ENCODE measurements at places on chromosomes 2 and 18.

DNA sequence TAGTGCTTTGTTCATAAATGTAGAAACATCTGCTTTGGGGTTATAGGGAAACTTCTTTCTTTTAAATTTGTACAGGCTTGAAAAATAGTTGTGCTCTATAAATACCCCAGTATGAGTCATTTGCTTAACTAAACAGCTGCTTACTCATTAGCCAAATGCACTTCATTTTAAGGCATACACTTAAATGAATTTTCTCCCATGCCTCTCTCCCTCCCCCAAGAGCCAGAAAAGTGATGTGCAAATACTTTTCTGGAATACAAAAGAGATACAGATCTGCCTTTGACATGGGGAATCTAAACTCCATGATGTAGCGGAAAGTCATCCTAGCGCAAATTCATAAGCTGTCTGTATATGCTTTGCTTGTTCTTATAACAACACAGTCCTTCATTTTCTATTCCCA is 469.4 kb downstream of the DLGAP1 start:
- DNase-seq, result no peak

GRCh38 chr18:57915248-57915647 is 112.1 kb upstream of the ATP8B1 start:
- DNase-seq, result no peak

- DNase-seq, result no peak
Observed at GRCh38 chr2:157302492-157303099, 23.0 kb downstream of the ERMN start.

DNA sequence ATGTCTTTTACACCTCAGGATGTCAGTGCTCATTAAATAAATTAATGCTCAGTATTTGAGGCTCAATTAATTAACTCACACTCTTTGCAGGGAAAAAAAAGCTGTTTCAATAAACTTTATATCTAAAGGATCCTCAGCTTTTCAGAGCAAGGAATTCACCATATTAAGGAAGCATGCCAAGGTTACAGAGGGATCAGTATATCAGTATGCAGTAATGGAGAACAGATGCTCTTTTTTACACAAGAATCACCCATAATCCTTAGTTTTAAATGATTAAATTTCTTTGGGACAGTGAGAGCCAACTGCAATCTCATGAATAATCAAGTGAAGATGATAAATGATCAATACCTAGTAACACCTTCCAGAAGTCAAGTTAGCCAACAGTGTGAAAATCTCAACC is 14.9 kb upstream of the LCT start:
- DNase-seq, result no peak

DNA sequence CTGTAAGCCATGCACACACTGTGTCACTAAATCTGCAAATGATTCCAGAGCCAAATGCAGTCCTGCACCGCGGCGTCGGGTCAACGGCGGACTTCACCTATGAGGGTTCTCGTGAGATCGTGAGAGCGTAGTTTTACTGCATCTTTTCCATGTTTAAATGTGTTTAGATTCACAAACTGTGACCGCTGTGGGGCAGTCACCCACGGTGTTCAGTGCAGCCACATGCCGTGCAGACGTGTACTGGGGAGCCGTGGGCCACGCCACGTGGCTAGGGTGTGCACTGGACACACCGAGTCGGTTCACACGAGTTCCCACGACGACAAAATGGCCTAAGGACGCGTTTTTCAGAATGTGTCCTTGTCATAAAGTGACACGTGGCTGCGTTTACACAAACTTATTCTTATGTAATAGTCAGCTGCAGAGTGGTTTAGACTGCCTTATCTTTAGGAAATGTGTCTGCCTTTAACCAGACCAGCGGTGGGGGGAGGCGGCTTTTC is 34.1 kb downstream of the NFATC1 start:
- no peak for DNase-seq

GRCh38 chr2:28539118-28539541 is 43.3 kb downstream of the PLB1 start:
- no peak for DNase-seq

- no peak for DNase-seq
Observed at GRCh38 chr2:115542331-115542730, 1099.9 kb downstream of the DPP10 start.

DNA sequence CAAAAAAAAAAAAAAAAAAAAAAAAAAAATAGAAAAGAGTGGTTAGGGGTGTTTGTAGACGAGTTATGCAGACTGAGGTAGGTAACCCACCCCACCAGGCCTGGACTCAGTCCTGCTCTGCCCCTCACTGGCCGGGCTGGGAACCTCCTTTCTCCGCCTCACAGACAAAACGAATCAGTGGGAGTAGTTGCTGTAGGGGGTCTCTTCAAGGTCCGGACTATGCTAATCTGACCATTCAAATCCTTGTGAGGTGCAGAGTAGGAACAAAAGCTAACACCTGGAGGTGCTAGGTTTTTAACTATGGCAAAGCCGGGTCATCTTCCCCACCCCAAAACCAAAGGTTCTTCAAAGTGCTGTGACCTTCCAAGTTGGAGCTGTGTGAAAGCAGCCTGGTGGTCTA is 223.7 kb downstream of the SLC4A3 start:
- DNase-seq, result peak; percentile 67

DNA sequence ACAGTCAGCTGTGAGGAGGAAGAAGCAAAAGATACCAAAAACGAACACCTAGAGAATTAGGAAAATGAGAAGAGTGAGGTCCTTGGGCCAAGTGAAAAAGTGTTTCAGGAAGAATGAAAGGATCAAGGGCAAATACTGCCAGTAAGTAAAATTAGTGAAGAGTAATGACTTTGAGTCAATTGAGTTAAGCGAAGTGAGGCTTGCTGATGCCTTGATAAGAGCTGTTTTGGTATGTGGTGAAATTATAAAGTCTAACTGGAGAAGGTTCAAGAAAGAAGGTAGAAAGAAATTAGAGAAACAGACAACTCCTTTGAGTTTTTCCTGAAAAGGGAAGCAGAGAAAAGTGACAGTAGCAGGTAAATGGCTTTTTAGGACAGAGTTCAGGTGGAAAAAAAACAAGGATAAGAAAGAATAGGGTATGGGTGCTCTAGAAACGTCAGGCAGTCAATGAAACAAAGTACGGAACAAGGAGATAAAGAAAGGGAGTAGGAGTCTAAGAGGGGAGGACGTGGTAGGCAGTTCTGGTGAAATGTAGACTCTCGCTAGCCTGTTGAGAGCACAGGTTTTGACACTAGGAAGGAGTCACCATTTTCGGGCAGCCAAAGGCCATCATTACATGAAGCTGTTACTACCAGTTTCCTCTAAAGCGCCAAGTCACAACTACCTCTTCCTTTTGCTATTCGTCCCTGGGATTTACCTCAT is 42.9 kb downstream of the SMC6 start:
- DNase-seq, result no peak

DNA sequence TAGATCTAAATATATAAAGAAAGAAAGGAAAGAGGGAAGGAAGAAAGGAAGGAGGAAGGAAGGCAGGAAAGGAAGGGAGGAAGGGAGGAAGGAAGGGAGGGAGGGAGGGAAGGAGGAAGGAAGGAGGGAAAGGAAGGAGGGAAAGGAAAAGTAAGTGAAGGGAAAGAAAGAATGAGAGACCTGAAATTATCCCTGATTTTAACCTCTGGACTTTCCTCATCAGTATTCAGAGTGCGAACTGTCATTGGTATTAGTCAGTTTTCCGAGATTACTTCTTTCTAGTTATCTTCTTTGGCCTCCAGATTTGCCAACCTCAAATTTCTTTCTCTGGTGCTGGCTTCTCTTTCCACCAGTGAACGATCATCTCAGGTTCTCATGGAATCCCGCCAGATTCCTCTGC is 215.5 kb upstream of the FN1 start:
- no peak for DNase-seq

- peak; percentile 57 for DNase-seq
Observed at GRCh38 chr2:164479460-164479859, 141.8 kb downstream of the GRB14 start.

GRCh38 chr2:180124273-180125139 is 117.4 kb upstream of the CWC22 start:
- DNase-seq, result no peak

DNA sequence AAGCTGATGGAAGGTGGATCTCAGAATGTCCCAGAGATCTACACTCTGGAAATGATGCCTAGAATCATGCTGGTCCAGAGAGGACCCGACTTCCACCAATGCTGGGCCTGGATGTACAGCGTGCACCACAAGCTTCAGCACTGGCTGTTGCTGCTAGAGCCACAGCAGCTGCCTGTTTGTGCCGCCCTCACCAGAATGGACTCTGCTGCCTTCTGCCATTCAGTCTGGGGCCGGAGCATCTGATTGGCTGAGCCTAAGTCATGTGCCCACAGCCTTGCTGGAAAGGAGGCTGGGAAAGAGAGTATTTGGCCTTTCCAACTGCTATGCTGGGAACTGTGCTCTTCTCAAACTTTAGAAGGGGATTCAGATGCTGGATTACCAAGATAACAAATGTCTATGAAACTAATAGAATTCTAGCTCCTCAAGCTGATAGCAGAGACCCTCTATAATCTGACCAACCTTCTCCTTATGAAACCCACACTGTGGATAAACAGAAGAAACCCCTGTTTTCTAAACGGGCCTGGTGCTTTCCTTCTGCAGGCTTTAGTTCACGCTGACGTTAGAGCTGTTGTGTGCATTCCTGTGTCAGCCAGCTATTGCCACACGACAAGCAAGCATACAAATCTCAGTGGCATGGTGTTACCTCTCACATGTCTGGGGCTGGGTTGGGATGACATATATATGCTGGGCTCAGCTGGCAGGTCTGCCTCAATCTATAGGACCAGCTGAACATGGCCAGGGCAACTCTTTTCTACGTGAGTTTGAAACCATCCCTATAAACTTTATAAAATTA is 4.1 kb upstream of the LOXHD1 start:
- DNase-seq, result peak; percentile 67

DNA sequence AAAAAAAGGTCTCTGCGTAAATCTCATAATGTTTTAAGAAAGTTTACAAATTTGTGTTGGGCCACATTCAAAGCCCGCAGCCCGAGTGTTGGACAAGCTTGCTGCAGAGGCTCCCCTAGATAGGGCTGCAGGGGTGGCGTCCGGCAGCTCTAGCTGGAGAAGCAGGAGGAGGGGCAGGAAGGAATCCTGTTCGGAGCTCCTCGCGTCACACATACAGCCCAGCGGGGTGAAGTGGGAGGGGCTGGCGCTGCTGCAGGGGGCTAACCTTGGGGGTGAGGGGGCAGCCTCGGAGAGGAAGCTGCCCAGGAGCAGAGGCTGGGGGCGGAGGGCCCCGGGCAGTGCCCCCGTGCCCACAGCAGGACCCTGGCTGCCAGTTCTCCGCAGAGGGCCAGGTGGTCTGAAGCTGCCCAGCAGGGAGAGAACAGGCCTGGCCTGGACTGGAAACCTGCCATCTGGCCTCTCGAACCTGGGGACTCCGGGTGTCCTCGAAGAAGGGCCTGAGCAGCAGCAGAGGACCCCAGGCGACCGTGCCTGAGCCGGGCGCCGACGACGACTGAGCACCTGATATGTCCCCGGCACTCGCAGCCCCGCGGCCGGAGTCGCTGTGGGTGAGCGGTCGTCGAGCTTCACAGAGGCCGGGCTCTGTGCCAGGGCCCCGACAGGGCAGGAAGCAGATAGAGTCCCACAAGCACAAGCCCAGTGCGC is 2.6 kb upstream of the GPR35 start:
- peak; percentile 16 for DNase-seq

GRCh38 chr18:60978338-60978737 is 354.9 kb upstream of the CDH20 start:
- no peak for DNase-seq

DNA sequence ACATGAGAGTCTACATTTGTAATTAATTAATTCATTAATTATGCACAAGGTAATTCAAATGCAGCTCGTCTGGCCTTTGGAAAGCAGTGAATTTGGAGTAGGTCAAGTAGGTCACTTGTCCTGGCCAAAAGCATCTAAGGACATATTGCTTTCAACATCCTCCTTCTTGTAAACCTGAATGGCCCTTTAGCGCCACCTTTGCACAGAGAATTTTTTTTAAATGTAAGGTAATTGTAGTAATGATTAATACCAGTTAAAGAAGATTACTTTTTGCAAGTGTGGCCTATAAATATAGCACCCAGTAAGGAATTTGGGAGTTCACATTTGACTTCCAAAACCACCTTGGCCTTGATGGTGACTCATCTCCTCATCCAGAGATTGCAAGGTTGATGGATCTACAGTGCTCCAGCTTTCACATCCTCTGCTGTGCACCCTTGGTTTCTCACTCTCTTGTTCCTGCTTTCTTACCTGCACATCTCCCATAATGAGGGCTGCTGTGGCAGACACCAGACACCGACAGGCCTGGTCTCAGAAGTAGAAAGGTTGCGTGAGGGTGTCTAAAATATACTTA is 481.7 kb downstream of the TGIF1 start:
- no peak for DNase-seq

- DNase-seq, result no peak
Observed at GRCh38 chr2:226783885-226784284, 15.7 kb downstream of the IRS1 start.

DNA sequence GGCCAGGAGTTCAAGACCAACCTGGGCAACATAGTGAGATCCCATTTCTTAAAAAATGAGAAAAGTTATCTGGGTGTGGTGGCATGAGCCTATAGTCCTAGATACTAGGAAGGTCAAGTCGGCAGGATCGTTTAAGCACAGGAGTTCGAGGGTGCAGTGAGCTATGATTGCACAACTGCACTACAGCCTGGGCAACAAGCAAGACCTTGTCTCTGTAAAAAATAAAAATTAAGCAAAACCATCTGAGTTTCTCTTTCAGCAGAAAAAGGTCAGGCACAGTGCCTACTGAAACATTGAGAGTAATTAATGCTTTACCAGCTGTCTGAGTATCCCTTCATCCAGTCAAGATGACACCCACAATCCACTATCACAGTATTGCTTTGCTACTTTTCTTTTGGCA is 258.3 kb downstream of the MBD5 start:
- no peak for DNase-seq

GRCh38 chr2:84894131-84894586 is 11.3 kb upstream of the TMSB10 start:
- peak; percentile 33 for DNase-seq

DNA sequence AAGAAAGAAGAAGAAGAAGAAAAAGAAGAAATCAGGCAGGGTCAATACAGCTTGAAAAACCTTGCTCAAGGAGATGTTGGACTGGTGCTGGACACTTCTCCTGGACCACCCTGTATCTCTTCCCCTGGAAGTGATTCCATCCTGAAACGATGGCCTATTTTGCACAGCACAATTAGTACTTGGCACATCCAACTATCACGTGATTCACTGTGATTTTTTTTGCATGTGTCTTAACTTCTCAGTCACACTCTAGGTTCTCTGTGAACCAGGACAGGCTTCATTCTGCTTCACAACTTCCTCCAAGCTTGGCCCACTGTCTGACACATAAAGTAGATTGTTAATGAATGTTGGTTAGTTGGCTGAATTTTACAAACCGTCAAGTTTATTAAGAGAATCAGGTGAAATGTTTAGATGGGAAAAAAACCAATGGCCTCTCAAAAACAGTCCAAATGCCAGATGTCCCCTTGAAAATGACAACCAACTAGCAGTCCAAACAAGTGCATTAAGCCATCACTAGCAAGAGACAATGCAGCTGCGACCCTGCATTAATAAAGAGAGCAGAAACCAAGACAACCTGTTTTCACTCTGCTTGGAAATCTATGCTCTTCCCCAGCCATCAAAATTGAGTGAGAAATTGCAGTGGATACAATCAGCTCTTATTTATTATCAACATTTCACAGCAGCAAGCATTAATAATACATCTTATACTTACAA is 300.0 kb upstream of the CHAC2 start:
- no peak for DNase-seq

GRCh38 chr2:15657759-15658158 is 66.1 kb downstream of the DDX1 start:
- DNase-seq, result no peak

- no peak for DNase-seq
Observed at GRCh38 chr2:150472511-150472899, 15.0 kb downstream of the RND3 start.

All from WTC11 (cell line).